ENCODE measurements at places on chromosomes 4 and X.

DNA sequence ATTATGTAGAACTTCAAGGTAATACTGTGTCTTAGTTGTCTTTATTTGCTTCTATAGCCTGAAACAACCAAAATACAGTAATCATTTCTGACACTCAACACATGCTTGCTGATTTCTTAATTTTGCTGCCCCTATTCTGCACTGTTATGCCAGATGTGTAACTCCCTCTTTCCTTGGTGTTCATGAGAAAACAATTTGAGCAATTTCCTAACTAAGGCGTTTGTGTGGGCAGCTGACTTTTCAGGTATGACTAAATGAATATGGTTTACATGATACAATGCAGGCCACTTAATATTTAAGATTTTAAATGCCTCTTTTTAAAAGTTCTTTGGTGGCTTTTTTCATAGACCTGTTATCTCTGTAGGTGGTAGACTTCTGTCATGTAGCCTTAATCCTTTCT, 46.1 kb upstream of the CENPE start:
- no peak for DNase-seq

- no peak for DNase-seq
These were observed 107.3 kb downstream of the AMMECR1 start for GRCh38 chrX:110210417-110211139.

DNA sequence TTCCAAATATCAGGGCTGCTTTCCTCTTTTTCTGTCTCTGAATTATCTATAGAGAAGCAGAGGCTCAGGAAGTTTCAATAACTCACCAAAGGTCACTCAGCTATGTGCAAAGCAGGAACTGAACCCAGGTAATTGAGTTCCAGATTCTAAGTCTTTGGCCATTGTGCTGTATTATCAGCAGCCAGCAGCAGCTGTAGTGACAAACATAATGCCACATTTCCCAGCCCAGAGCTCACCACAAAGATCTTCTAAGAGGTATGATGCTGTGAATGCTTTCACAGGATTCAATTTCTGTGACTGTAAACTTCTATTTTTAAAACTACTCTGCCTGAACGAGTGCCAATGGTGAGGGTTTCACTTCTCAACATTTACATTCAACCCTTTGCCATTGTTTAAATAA, 56.4 kb downstream of the SPOCK3 start:
- DNase-seq: no peak

GRCh38 chr4:184287697-184288255, 70.1 kb upstream of the ENPP6 start:
- DNase-seq: peak; percentile 58

DNA sequence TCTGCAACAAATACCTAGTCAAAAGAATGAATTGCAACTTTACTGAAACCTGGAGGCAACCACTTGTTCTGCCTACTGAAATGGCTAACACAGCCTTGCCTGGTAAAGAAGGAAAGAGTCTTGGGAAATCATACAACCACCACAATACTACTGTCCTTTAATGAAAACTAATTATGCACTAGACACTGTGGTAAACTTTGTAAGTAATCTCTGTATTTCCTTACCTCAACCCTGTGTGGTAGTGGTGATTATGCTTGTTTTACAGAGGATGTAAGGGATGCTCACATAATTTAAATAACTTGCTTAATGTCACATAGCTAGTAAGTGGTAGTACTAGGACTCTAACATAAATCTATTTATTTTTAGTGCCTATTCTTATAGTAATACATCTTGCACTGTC, 44.7 kb downstream of the TMEM156 start:
- no peak for DNase-seq

- DNase-seq: no peak
These were observed 10.1 kb downstream of the PAPSS1 start for GRCh38 chr4:107709916-107710315.

- DNase-seq: no peak
These were observed 768.0 kb downstream of the STIM2 start for GRCh38 chr4:27628609-27629008.

GRCh38 chr4:39893693-39894072, 84.0 kb downstream of the PDS5A start:
- no peak for DNase-seq

DNA sequence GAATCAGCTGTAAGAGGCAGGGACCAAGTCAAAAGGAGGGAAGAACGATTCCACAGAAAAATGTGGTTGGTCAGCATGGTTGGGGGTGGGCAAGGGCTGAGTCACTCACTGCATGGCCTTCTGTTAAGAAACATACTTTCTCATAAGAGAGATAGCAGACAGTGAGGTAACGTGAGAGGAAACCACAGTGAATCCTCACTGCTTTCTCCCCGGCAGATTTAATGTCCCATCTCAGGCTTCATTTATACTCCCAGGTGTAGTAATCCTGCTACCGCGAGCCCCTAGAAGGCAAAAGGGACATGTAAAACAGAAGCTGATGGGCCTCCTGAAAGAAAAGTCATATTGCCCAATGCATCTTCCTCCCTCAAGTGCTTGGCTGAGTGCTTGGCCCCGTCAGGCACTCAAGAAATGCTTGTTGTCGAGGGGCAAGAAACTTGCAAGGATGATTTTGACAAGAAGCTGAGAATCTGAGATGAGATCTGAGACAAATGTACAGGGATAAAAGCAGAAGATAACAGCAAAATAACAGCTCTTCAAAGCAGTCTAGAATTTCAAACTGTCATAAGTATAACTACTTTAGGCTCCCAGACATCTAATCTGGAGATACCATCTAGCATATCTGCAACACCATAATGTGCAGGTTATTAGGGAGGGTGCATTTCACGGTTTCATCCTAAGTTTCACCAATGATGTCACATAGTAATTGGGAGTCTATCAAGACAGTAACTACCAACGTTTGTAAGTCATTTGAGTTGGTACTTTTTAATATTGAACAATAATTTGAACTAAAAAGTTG, 40.2 kb downstream of the SH3KBP1 start:
- DNase-seq: peak; percentile 60

DNA sequence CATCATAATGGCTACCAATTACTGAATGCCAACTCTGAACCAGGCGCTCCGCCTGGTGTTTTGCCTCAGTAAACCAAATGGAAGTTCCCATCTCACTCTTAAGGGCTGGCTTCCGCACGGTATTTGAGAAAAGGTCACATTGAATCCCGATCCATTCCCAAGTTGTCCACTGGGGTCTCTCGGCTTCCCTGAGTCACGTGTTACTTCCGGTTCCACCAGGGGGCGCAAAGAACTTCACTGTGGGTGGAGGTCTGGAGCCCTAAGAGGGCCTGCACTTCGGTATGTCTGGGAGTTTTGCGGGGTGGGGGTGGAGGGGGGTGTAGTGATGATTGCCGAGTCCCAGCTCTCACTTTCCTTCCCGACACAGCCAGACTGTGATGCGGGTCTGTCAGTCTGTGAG, 13.4 kb upstream of the NHS start:
- no peak for DNase-seq

- no peak for DNase-seq
These were observed 2.2 kb downstream of the MAPK10 start for GRCh38 chr4:86357608-86358007.

- DNase-seq: peak; percentile 43
These were observed 328.2 kb downstream of the DKK2 start for GRCh38 chr4:106707776-106708463.

GRCh38 chrX:40530509-40530908, 50.3 kb upstream of the ATP6AP2 start:
- no peak for DNase-seq

DNA sequence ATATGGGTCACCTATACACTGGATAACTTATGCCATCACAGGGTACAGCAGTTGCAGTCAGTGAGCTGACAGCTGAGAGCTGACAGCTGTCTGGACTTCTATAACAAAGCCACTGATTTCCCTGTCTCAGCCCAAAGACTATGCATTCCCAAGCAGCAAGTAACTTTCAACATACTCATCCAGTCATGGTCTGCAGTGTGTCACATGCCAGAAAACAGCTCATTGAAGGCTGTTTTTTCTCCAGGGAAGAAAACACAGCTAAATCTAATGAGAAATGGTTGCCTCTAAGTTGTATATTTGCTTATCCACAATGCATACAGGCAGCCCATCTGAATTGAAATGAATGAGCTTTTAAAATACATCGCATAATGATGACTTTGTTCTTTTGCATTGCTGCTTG, 6.3 kb downstream of the KIAA1210 start:
- peak; percentile 54 for DNase-seq

GRCh38 chr4:16524911-16525554, 298.8 kb upstream of the TAPT1 start:
- peak; percentile 49 for DNase-seq

- no peak for DNase-seq
These were observed 211.9 kb downstream of the SOX3 start for GRCh38 chrX:140292961-140293360.

GRCh38 chr4:60096676-60097075, 1103.5 kb upstream of the ADGRL3 start:
- no peak for DNase-seq

DNA sequence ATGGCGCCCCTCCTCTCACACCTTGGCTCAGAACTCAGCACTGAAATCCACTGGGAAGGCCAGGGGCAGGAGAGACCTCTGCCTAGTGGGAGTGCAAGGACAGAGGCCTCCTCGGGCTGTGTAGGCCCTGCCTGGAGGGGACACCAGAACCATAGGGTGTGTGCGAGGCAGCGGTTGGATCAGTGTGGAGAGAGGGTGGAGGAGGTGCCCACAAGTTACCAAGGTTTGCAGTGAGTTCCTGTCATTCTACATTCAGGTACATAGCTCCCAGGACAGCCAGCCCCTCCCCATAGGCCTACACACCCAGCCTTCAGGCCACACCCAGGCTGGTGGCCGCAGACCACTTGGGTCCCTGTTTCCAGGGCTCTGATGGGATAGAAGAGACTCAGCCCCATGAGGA, 19.2 kb upstream of the SPON2 start:
- DNase-seq: no peak
